ENCODE measurements at places on chromosomes 2 and 18.

DNA sequence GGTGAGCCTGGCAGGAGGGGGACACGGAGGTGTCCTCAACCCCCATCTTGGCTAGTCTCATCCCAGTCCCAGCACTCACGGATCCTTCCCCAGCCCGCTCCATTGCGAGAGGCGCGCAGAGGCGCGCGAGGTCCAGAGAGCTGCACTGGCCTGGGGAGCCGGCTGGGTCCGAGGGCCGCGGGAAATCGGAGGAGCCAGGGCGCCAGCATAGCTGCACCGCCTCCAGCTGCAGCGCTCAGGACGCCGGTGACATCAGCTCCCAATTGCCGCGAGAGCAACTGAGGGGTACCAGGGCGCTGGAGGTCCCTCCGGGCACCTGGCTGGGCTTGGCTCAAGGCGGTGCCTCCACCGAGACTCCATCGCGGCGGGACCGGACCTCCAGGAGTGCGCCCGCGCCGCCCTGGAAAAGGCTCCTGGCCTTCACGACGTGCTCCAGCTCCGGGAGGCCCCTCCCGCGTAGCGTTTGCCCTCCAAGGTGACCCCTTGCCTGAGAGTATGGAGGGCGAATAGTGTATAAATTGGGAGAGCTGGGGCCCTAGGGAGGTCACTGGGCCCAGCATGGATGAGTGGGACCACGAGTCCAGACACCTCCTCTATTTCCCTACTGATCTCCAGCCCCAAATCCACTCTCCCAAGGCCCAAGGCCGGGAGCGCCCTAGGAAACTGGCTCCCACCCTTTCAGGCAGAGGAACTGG lies 5.5 kb downstream of the RTKN start:
- no peak for DNase-seq

DNA sequence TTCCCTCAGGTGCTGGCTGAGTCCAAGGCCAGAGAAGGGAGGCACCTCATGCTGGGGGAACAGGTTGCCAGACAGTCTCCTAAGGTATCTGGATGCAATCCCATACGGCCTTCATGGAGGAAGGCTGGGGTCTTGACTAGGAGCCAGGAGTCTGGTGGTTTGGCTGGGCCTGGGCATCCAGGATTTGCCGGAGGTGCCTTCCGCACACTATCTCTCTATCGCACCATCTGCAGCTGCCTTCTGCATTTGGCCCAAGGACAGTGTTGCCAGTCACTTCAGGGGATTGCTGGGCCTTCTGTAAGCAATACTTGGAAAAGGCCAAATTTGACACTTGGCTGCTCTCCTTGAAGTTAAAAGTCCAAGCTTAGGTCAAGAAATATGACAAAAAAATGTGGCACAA lies 327.2 kb downstream of the EN1 start:
- DNase-seq, result no peak

DNA sequence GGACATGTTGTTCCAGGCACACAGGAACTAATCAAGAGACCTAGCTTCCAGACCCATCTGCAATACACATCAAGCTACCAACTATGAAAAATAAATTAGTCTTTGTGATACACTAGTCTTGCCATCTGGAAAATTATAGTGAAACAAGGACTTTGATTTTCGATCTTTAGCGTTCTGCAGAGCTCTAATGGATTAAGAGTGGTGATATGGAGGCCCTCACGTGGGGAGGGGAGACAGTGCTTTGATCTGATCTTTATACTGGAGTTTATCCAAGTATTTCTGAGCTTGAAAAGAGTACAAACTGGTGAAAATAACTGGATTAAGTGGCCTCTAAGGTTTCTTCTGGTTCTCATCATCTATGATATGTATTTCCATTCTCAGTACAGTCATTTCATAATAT lies 273.4 kb upstream of the CDH7 start:
- no peak for DNase-seq

DNA sequence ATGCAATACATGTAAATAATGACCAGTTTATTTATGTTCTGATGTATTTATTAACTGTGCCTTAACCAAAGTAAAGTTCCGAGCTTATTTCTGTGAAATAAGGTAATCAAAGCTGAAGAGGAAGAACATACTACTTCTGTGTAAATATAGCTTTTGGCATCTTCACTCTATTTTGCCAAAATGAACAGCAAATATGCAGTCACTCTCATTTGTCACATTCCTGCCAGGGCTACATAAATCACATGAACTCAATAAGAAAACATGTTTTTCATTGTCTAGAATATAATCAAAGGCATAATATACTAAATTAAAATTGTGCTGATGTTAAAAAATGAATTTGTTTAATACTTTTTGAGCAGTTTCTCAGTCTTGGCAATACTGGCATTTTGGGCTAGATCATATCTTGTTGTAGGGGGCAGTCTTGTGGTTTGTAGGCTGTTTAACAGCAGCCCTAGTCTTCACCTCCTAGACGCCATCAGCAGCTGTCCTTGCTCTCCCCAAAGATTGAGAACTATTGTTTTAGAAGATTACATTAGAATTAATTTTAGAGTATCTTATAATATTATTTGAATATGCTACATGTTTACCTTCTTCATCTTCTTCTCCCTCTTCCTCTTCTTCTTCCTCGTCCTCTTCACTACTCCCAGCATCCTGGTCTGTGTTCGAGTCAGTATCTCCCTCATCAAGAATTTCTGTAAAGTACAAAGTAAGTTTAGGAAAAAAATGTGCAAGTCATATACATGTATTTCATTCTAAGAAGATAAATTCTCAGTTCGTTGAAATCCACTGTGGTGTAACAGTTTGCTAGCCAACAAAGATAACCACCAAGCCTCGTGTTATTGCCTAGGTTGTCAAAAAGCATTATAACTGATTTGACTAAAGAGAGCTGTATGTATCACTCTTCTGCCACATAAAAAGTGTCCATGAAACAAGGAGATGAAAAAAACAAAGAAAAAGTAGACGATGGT lies 41.5 kb downstream of the CWC22 start:
- DNase-seq, result no peak

DNA sequence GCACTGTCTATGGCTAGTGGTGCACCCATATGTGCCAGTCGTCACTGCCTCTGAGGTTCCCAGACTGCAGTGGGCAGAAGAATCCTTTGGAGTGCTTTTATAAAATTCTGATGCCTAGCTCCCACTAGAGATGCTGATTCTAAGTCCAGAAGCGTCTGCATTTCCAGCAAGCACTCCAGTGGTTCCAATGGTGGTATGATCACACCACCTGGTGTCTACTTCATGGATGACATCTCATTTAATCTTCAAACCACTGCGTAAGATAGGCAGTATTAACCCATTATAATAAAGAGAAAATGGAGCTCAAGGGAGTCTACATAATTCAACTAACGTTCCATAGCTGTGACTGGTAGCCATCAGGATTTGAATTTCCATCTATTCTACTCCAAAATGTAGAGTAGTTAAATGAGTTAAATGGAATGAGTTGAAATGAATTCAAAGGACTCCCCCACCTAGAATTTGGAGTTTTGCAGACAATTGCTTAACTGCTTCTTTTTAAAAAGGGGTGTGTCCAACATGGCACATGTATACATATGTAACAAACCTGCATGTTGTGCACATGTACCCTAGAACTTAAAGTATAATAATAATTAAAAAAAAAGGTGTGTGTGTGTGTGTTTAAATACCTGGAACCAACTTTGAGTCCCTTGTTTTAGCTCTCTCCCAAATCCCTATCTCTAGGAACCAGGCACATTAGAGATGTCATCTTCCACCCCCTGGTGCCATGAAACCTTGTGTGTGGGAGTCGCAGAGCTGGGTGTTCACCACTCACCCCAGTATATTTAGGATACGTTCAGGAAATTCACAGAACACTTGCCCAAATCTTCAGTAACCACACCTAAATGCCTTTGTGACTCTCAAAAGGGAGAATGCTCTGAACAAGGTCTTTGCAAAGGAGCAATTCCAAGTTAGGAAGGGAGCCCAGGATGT lies 14.1 kb downstream of the LAMA3 start:
- DNase-seq, result peak; percentile 76

GRCh38 chr2:43356774-43357173 lies 130.4 kb upstream of the ZFP36L2 start:
- no peak for DNase-seq

DNA sequence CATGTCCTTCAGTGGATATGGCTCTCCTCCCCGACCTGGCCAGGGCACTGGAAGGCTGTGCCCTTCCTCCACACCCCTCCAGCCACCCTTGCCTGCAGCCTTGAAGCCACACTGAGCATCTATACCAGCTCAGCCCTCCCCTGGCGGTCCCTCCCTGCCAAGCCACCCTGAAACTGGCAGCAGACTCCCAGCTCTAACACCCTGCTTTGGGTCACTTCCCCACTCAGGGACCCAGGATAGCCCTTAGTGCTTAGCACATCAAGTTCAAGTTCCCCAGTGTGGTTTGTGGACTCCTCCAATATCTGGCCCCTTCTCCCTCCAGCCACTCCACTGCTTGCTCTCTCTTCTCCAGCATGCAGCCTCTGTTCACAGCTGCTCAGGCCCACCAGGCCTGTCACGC lies 89.4 kb downstream of the TNS1 start:
- no peak for DNase-seq

GRCh38 chr2:54239427-54239826 lies 16.6 kb downstream of the TSPYL6 start:
- DNase-seq, result no peak

DNA sequence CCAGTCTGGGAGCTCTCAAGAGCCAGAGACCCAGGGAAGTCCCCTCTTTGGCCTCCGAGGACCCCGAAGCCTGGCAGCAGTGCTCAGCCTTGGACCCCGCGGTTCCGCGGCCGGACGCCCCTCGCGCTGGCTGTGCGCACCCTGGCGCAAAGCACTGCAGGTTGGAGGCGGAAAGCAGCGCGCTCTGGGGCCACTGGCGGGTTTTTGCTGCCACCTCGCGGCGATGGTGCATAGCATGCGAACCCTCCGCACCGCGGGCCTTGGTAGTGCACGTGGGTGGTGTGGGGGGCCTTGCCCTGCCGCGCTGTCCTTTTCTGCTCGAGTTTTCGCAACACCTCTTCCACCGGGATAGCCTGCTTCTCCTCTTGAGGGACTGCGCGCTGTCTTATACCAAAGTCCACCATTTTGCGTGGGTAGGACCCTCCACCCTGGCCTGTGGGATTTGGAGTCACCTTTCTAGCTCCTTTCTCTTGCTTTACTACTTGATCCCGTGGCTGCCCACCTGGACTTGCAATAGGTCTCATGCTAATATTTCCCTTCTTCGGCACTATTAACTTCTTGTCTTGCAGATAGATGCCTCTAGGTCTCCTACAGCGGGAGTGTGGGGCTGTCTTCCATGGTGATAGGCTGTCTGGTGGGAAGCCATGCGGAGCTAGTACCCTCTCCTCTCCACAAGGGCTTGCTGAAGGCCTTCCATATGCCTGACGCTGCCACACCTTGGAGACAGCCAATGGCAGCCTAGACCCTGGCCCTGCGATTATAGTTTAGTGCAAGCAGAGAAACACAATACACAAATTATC lies 14.3 kb downstream of the SIX3 start:
- peak; percentile 33 for DNase-seq

DNA sequence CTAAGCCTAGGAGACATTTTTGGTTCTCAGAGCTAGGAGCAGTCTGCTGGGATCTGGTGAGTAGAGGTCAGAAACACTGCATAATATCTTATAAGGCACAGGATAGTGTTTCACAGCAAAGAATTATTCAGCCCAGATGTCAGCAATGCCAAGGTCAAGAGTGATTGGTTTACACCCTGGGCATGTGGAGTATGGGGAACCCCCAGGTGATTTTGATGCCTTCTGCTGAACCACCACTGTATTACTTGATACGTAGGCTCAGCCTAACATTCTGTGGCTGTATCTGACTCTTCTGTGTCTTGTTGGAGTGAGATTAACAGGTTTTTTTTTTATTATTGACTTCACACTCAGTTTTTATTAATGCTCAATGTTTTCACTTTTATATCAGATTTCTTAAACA lies 6.0 kb downstream of the DDX18 start:
- DNase-seq, result no peak

GRCh38 chr2:110886826-110887573 lies 154.6 kb downstream of the ACOXL start:
- no peak for DNase-seq

- DNase-seq, result no peak
Observed at GRCh38 chr2:212672186-212672585, 133.6 kb upstream of the ERBB4 start.

GRCh38 chr2:143852759-143853158 lies 667.2 kb downstream of the ZEB2 start:
- no peak for DNase-seq

DNA sequence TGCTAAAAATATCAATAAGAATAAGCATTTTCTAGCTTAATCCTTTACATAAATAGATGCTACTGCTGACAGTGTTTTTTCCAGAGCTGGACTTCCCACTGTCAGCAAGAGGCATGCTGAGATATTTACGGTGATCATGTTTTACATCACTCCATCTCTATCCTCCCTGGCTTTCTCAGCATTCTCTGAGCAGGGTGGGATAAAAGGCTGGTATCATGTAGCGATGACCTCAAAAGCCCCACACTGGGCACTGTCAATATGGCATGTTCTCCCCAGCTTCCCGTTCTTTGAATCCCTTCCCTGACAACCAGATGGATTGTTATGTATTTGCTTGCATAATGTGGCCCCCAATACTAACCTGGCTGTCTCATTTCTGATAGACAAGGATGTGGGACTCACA lies 83.2 kb upstream of the EPHA4 start:
- no peak for DNase-seq

DNA sequence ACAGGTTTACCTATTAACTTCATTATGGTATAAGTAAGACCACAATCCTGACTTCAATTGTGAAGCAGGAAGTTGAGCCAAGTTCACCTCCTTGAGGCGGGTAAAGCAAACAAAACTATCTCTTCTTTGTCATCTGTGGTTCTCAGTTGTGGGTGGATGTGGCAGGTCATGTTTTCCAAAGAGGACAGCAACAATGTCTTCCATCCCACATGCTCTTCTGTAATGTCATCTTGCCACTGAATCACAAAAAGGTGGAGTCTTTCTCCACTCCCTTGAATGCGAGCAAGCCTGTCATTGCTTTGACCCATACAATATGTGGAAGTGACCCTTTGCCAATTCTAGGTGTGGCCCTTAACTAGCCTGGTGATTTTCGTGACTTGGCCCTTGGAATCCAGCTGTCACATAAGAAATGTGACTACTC lies 98.7 kb downstream of the GRB14 start:
- no peak for DNase-seq
